NCI-H774 (cell line): ENCODE measurements at places on chromosomes 11 and 22.

GRCh38 chr11:14618060-14618459 is 25.5 kb upstream of the PDE3B start:
- no peak for DNase-seq

GRCh38 chr22:31821572-31821971 is 67.8 kb downstream of the DEPDC5 start:
- no peak for DNase-seq

DNA sequence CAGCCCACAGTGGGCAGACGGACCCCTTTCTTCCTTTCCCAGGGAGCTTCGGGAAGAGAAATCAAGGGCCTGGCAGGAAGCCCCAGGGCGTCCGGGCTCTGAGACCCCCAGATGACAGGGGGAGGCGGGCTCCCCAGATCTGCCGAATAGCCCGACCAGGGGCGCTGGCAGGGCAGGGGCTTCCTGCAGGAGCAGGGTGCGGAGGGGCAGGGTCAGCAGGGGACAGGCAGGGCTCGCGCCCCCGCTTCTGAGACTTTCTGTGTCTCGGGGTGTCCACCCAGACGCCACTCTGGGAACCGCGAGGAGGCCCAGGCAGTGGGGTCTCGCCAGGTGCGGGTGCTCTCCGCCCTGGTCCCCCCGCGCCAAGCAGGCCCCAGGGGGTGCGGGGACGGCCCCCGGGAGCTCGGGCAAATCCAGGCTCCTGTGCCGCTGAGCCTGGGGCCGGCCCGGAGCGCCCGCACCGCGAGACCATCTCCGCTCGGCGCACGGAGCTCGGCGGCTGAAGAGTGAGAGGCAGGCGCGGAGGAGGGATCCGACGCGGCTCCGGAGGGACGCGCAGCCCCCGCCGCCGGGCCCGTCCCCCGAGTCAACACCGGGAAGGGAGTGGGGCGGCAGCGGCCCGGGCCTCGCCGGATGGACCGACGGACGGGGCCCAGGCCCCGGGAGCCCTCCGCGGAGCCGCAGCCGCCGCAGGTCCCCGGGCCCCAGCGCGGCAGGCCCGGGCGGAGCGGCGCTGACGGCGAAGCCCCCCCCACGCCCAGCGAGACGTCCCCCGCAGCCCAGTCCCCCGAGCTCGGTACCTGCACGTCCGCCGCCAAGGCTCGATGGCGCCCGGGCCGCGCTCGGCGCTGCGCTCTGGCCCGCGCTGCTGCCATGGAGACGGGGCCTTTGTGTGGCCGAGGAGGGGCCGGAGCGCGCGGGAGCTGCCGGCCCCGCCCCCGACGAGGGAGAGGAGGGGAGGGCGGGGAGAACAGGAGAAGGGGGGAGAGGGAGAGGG is at the start of gene PLXNB2:
TSS of gene PLXNB2 (minus strand) at position 894 of the 997 bp plus-strand sequence. CDS start 17,062 bp downstream, outside the sequence.
- DNase-seq: peak; percentile 72

DNA sequence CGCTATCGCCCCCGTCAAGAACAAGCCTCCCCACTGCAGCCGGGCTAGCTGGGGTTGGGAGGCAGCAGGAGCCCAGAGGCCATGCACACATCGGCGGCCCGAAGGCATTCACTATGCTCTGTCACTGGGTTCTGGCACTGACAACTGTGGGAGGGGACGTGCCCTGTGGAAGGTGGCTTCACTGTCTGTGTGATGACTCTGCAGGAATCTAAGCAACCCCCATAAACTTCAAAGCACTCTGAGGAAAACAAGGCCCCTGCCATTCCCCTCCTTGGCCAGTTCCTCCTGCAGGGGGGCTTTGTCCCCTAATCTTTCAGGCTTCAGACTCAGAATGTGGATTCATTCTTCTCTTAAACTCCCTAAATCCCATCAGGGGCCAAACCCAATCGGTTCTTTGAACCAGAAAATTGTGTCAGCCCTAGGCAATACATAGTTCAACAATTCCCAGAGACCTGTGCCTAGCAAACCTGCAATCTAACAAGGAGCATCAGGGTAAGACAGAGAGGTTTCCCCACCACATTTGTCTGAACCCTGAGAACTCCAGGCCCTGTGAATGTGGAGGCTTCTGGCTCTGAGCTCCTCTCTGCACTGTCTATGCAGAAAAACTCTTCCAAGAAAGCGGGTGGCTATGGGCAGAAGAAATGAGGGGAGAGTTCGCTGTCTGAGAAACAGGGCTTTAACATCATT is 1477.2 kb downstream of the TBC1D22A start:
- no peak for DNase-seq

DNA sequence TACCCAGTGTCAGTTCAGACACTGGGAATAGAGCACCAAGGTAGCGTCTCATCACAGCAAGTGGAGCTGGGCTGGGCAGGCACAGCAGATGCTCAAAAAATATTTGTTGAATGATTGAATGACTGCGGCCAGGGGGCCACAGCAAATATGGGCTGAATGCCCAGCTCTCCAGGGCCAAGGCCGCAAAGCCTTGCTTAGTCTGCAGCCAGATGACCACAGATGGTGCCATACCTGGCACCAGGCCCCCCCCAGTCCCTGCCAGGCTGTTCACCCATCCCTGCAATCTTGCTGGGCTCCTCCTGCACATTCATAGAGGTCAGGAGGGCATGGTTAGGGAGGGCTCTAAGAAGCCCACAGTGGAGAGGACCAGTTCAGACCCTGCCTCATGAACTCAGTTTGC is 32.9 kb downstream of the ZC3H7B start:
- DNase-seq: no peak

- DNase-seq: no peak
These were observed 81.0 kb downstream of the CCDC34 start for GRCh38 chr11:27281740-27282590.

- DNase-seq: no peak
These were observed 32.2 kb upstream of the LYVE1 start for GRCh38 chr11:10600570-10601248.

GRCh38 chr11:102776454-102776853 is 4.0 kb downstream of the MMP10 start:
- no peak for DNase-seq

GRCh38 chr11:134654161-134654915 is 242.3 kb upstream of the B3GAT1 start:
- DNase-seq: no peak

- no peak for DNase-seq
These were observed 103.3 kb upstream of the NNMT start for GRCh38 chr11:114192841-114193389.

DNA sequence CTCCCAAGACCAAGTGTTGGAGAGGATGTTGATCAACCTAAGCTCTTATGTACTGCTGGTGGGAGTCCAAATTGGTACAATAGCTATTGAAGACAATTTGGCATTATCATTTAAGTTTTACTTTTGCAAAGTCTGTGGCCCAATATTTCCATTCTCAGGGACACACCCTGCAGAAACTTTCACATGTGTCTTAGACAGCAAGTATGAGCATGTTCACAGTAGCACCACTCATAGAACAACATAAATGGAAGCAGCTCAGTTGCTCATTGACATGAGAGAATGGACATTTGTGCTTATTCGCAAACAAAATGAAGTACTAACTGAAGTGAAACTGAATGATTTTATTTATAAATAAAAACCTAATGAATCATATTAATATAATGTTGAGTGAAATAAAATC is 135.5 kb downstream of the NOX4 start:
- DNase-seq: no peak

- no peak for DNase-seq
These were observed 17.9 kb downstream of the UBE2L3 start for GRCh38 chr22:21585389-21585788.

DNA sequence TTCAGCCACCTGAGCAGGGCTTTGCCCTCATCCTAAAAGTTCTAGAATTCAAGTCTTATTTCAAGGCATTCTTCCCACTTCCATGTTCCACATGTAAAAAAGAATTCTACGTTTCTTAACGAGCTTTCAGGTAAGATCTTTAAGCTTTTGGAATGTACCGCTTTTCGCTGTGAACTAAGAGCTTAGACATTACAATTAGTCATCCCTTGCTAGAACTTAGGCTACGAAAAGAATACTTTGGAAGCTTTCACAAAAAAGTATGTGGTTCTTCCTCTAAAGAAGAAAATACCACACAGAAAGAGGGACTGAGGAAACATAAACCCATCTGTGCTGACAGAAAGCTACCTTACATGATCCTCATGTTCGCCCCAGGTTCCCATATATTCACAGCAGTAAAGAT is 1.9 kb downstream of the NUMA1 start:
- no peak for DNase-seq

DNA sequence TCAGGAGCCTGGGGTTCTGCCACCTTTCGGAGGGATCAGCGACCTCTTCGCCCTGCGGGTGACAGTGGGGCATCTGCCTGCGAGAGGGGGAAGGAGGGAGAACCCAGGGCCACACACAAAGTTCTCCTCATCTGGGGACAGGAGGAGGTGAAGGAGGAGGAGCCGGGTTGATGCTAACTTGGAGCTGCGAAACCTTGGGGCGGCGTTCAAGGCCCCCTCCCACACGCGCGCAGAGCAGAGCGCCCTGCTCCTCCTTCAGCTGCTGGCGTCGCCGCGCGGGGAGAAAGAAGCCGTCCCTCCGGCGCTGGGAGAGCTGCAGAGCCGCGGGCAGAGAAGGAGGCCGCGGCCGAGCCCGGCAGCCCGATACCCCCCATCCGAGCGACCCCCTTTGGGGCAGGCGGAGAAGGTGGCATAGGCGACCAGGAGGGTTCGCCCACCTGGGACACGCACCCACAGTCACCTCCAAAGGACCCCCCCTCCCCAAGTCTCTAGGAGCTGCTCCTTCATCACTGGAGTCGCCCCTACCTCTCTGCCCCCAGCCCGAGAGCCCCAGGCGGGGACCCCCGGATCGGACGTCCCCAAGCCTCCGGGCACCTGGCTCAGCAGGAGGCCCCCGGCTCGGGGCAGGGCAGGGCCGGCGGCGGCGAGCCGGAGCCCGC is at the start of gene RASD2:
TSS of gene RASD2 (plus strand) at position 237 of the 659 bp plus-strand sequence. CDS start 5,979 bp downstream, outside the sequence.
- DNase-seq: peak; percentile 0

DNA sequence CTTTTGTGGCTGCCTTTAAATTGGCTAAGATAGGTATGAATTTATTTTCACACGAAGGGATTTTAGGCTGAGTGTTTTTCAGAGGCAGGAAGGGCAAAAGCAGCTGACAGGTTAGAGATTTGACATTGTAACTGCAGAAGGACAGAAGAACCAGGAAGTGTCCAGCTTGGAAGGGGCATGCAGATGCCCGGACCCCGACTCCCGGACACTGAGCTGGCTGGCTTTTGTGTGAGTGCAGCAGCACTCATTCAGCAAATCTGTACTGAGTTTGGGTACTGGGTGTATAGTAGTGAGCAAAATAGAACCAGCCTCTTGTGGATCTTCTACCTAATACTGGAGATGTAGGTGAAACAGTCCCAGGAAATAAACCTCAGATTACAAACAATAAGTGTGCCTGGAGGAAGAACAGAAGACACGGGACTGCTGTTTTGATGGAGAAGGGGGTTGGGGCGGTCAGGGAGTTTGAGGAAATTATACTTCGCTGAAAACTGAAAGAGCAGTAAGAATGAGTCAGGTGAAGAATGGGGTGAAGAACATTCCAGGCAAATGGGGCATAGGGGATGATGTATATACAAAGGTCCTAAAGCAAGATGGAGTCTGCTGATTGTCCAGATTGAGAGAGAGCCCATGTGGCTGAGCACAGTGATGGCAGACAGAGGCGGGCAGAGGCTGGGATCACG is 64.6 kb downstream of the PPFIBP2 start:
- DNase-seq: no peak

DNA sequence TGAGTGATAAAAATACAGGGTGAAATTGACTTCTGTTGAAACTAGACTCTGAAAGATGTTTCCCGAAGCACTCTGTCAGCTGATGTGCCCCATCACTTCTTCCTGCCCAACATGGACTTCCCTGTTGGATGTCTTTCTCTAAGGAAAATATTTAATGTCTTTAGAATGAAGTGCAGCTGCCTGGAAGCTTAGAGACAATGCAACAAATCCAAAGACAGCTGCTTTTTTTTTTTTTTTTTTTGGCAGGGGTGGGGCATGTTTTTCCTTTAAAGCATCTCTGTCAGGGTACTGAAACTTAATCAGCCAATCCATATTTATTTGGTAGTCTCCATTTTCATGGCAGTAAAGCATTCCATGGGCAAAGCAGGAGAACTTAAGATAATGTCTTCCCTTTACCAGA is 5.9 kb downstream of the JAM3 start:
- DNase-seq: no peak

- no peak for DNase-seq
These were observed 15.7 kb downstream of the PRPF19 start for GRCh38 chr11:60890696-60891095.

GRCh38 chr11:114215871-114216795 is 80.1 kb upstream of the NNMT start:
- no peak for DNase-seq

DNA sequence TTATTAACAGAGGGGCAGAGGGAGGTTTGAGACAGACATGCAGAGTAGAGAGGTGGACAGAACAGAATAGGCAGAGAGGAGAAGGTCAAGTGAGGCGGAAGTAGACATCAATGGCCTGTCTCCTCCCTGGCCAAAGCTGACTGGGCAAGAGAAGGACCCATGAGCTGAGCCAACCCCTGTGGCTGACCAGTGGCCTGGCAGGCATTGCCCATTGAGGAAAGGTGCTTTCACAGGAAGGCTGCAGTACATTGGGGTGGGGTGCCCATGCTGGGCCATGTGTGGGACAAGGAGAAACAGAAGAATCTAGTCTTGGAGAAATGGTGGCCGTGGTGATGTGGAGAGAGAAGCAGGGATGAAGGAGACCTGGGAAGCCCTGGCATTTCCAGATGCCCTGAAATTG is 76.0 kb downstream of the MYEOV start:
- DNase-seq: no peak

GRCh38 chr11:131624531-131624930 is 254.1 kb downstream of the NTM start:
- no peak for DNase-seq

GRCh38 chr11:126231725-126232459 is 20.3 kb downstream of the FAM118B start:
- no peak for DNase-seq

- DNase-seq: no peak
These were observed 10.2 kb upstream of the AMPD3 start for GRCh38 chr11:10444725-10445315.

GRCh38 chr22:35133702-35134380 is 67.9 kb downstream of the ISX start:
- DNase-seq: no peak

DNA sequence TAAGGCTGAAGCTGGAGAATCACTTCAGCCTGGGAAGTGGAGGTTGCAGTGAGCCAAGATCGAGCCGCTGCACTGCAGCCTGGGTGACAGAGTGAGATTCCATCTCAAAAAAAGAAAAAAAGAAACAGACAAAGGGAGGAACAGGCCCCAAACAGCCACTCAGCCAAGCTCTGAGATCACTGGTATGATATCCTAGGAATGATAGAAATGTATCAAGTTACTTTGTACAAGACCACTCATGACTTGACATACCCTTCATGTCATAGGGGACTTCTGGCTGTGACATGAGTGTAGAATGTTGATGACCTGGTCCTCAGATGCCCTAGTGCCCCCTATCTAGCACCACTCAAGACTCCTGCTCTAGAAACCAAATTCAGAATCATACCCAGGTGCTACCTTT is 216.5 kb downstream of the NAV2 start:
- DNase-seq: no peak

- no peak for DNase-seq
These were observed 13.7 kb downstream of the APBB1 start for GRCh38 chr11:6405052-6405667.
